ENCODE measurements at places on chromosomes 16 and 17.

- DNase-seq, result no peak
Measured at GRCh38 chr17:50132104-50132794, 2.3 kb upstream of the SAMD14 start.

DNA sequence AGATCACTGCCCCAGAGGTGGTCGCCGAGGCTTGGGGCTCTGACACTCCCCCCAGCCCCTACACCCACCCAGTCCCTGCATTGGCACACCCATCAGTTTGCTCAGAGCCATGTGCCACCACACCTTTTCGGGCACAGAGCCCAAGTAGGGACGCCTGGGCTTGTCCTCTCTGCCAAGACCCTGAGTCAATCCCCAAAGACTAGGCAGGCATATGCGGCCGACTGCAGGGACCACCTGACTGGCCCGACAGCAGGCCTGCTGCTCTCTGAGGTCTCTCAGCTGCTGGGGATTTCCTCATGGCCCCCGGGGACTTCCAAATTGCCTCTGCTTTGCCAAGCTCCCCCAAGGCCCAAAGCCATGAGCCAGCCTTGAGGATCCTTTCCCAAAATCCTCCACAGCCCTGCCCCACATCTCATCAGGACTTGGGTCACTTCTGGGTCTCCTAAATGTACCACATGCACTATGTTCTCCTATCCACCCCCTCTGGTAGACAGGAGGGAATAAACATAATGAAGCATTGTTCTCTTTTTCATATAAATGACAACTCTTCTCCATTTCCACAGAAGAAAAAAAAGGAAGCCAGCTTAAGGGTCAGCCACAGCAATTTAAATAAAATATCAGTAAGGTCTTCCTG lies 30.6 kb downstream of the MYO18A start:
- DNase-seq, result no peak

DNA sequence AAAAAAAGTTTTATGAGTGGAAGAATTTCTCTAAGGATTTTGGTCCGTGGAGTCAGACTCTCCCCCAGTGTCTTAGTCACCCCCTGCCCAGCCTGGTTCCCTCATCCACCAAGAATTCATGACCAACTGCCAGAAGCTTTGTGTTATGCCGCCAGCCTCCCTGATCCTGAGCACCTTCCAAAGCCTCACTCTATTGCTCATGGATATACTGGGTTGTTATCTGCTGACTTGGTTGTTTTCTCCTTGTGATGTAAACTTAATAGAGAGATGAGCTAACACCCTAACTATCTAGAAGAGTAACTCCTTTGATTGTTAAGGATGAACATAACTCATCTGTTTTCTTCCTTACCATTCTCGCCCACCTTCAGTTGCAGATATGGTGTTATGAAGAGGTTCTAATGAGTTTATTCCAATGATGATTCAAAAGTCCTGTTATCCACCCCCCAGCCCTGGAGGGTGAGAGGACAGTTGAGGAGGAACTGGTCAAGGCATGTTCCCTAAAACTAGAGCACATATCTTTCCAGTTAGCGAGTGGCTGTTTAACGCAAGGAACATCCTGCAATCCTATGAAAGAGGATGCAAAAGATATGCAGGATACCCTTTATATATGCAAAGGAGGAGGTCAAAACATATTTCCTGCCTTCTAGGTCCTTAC lies 1.5 kb upstream of the PSMD3 start:
- no peak for DNase-seq

- no peak for DNase-seq
Measured at GRCh38 chr17:36975922-36976515, 27.3 kb downstream of the AATF start.

DNA sequence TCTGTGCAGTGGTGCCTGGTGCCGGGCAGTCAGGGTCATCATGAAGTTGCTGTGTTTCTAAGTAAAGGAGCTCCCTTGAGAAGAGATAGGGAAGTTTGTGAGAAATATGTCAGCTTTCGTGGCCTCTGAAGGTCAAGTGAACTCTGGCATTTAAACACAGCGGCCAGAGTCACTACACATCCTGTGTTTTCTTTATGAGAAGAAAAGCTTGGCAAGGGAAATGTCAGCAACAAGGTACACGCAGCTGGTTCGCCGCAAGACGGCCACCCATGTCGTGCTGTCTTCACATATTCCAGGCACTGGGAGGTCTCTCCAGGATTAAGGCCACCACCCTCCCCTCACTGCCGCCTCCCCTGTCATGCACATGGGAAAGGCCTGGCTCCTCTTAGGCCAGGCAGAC lies 33.2 kb upstream of the PEMT start:
- DNase-seq, result no peak

All from putamen (tissue), 1 donor.